Fibroblast of the aortic adventitia (primary cell): ENCODE measurements at places on chromosomes 12 and 14. TPM values are rescaled to one million over a fixed set of nuclear protein-coding genes. Genes with fewer than 3 reads are reported as not detected.

Gene NFE2
- 1.2 TPM in 1 of 2 replicates, not detected in the other for total RNA-seq

Gene ADCY6
- 30.3 and 31.5 TPM in 2 replicates for total RNA-seq

Gene LHX5
- not detected in 2 replicates for total RNA-seq

Gene C1S
- 516 and 790 TPM in 2 replicates for total RNA-seq

Gene ZNF891
- total RNA-seq = 1.8 and 1.9 TPM in 2 replicates

Gene PMEL
- 0.27 and 0.82 TPM in 2 replicates for total RNA-seq

Gene MIA2
- total RNA-seq = 20.4 and 121 TPM in 2 replicates

Gene KRT71
- not detected in 2 replicates for total RNA-seq

Gene ZNF740
- total RNA-seq = 12.6 and 16.3 TPM in 2 replicates

Gene IKZF4
- total RNA-seq = 0.65 and 3.4 TPM in 2 replicates

Gene KRT6C
- total RNA-seq = not detected in 2 replicates

Gene SERPINA1
- total RNA-seq = not detected in 2 replicates
